ENCODE measurements at places on chromosomes 5 and 9. TPM values are rescaled to one million over a fixed set of nuclear protein-coding genes. Genes with fewer than 3 reads are reported as not detected.

- DNase-seq: no peak
Observed at GRCh38 chr5:121974261-121974660, 12.5 kb downstream of the SRFBP1 start.

- no peak for DNase-seq
Observed at GRCh38 chr9:81848472-81848871, 79.8 kb upstream of the SPATA31D4 start.

- DNase-seq: no peak
Observed at GRCh38 chr5:55821731-55822512, 29.2 kb upstream of the IL31RA start.

GRCh38 chr5:152177626-152178349, 227.3 kb downstream of the NMUR2 start:
- no peak for DNase-seq

DNA sequence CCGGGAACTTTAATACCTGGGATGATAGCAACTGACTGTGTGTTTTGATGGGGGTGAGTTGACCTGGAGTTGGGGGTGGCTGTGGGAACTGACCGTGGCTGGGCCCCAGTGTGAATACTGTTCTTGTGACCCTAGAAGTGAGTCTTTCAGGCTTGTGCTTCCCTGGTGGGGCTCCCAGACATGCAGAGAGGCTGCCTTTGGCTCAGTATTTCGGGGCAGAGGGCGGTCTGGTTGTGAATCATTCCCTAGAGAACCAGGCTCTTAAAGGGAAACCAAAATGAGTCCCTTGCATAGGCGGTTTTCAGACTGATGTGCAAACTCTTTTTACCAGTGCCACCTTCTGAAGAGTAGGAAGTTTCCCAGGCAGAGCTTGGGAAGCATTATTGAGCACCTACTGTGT, 132.1 kb downstream of the MACROH2A1 start:
- no peak for DNase-seq

GRCh38 chr5:89308606-89309040, 425.6 kb upstream of the MEF2C start:
- DNase-seq: no peak

DNA sequence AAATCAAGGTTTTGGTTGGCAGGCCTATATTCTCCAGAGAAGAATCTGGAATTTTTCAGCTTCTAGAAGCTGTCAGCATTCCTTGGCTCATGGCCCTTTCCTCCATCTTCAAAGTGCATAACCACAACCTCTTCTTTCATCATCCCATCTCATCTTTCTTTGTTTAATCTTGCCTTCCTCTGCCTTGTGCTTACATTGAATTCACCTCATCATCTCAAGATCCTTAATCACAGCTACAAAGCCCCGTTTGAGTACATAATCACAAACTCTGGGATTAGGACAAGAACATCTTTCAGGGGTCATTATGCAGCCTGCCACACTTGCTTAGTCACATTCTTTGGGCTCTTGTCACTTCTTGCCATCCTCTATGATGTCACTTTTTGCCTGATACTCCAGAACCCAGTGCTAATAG, 130.3 kb downstream of the FOXD1 start:
- no peak for DNase-seq

DNA sequence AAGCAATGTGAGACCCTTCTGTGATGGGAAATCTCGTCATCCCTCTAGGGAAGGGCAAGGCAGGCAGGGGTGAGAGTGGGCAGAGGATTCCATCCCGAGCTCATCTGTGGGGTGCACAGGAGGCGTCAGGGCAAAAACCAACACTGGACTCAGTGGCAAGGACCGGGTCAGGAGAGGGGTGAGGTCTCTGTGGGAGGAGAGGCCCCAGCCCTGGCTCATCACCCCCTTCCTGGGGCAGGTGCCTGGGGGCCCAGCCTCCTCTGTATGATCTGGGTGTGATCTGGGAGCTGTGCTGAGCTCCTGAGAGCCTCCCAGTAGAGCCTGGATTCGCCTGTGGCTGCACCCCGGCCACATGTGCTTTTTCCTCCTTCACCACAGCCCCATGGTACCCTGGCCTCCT, 597 bp downstream of the SPATA31E1 start:
- no peak for DNase-seq

- no peak for DNase-seq
Observed at GRCh38 chr5:171725205-171725601, 60.4 kb upstream of the SMIM23 start.

DNA sequence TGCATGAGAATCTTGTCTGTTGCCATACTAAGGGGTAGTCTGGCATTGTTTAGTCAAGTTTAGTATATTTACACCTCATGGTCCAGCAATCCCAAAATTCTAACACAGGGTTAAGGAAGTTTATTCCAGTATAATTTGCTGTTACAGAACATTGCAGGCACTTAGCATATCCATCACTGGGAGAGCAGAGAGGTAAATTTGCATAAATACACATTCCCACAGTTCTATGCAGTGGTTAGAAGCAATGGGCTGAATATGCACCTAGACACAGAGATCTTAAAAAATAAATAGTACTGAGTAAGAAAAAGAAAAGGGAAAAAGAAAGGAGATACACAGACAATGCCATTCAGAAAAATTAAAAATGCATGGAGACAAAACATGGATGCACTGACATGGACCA, 692.3 kb upstream of the MEF2C start:
- no peak for DNase-seq

GRCh38 chr5:115297031-115297430, 577 bp upstream of the CCDC112 start:
- no peak for DNase-seq

DNA sequence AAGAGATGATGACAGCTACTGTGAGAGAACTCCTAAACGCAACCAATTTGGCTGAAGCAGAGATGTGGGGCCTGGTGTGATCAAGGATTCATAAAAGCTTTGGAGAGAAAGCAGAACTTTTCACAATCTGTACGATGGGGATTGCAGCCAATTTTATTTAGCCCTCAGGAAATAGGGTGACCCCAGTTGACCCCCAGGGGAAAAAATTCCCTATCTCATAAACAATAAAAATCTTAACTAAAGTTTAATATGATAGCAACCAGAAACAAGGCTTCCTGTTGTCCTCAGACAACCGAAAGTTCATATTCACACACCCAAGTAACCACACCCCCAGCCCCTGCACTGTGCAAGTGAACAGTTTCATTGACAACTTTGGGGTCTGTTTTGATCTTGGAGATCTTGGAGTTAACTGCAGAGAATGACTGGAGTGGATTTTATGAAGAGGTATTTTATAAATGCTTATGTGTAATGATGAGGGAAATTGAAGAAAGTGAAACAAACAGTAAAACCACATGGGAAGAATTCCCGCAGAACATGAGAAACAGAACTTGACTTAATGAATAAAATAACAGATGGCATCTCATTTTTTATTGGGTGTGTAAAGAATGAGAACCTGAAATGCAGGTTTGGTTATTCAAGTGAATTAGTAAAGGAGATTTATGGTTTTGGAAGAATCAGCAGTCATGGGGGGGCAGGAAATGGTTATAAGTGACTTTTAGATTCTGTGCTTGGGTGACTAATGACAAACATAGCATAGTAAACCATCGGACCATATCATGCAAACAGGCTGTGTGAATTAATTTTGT, 94.5 kb downstream of the PDE4D start:
- no peak for DNase-seq

- DNase-seq: no peak
Observed at GRCh38 chr5:137374110-137374714, 124.9 kb downstream of the SPOCK1 start.

GRCh38 chr9:121649476-121650216, 1.8 kb upstream of the DAB2IP start:
- DNase-seq: no peak

DNA sequence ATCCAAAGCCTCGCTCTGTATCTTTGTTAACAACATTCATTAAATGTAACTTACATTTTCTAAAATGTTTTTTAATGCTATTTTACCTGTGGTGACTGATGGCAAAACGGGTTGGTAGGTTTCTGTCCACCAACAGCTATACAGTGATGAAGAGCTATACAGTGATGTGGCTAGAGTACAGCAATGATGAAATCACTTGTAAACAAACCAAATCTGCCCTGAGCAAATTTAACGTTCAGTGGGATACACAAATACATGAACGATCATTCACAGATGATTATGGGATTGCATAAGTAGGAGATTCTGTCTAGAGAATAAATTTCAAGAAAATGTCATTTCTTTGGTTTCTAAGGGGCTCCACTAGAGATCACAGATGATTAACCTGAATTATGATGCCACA, 132.7 kb downstream of the MPDZ start:
- DNase-seq: no peak

DNA sequence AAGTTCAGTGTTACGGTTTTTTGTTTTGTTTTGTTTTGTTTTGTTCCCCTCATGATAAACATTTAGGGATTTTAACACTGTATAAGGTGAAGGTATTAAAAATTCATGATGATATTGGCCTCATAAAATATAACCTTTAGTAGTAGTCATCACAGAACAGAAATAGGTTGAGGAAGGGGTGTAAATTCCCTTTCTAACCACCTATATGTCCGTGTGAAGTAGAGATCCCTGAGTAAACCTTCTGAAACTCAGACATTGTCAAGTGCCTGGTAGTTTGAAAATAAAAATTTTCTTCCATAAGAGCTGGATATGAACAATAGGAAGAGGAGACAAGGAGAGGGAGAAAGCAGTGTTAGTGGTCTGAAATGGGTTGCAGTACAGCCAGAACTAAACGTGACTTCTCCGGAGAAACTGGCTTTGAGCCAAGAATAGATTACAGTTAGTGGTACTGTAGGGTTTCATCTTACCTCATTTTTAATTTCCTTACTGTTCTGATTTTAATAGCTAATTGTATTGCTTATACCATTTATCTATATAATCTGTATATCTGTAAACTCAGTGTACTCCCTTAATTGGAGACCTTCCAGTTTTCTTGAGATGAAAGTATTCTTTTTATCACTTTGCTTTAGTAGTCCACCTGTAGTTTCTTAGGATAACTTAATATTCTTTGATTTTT, 18.3 kb downstream of the UGCG start:
- DNase-seq: no peak

Gene CD274
- total RNA-seq: 5.4 TPM

Gene CAMK2A
- 977 TPM for total RNA-seq

Gene GADD45G
- 23.5 TPM for total RNA-seq

Gene IQGAP2
- total RNA-seq: 2.4 TPM

Gene MGAT1
- total RNA-seq: 69.4 TPM

Gene GPR107
- 48.7 TPM for total RNA-seq

Gene FPGS
- 39.5 TPM for total RNA-seq

Gene SAXO1
- 2.8 TPM for total RNA-seq

Gene GABRB2
- total RNA-seq: 228 TPM
